ENCODE measurements at places on chromosomes 3 and 15.
A peak's percentile ranks its signal among the peaks of the same experiment; 100 is the strongest.

DNA sequence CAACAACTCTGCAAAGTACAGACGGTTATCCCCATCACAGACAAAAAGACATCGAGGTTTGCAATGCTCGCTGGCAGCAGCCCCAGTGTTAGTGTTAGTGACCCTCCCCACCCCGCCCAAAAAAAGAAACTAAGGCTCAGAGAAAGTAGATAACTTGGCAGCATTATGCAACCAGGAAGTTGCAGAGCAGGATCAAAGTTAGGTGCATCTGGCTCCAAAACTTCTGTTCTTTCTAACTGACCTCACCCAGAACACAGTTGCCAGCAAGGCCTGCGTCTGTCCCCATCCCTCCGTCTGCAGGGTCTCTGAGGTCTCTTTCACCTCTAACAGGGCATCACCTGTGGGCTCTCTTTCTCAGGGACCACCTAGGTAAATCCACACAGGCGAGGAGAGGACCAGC, 51.5 kb downstream of the BDH1 start:
- no peak for DNase-seq

- DNase-seq = no peak
These were observed 6.6 kb downstream of the ACKR2 start for GRCh38 chr3:42815826-42816225.

- no peak for DNase-seq
These were observed 25.1 kb upstream of the MTMR10 start for GRCh38 chr15:31016446-31016915.

DNA sequence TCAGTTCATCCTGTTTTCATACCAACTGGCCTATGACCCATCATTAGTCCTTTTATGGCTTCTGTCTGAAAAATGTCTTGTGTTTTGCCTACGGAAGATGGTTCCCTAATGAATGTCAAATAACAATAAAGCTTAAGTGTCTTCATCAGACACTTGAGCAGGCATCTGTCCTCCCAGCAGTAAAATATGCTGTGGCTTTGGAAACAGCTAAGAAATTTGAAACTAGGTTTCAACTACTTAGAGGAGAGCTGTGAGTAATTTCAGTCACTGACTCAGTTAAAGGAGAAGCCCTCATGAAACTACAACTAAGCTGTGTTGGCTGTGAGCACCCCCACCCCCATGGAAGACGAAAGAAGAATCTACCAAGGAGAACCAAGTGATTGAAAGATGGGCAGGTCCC, 409.4 kb upstream of the PPP2R3A start:
- peak; percentile 28 for DNase-seq

DNA sequence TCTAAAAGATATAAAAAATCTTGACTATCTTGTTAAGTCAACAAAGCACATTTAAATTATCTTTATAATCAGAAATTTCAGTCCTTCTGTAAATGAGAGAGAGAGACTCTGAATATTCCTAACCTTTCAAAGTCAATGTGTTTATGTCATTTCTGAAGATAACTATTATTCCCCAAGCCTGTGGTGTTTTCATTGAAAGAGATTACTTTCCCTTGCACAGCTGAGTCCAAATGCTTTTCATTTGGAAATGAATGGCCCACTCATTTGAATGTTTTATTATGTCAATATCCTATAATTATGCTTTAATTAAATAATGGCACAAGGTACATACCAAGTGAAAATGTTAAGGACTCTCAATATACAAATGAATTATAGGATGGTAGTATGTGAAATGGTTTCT, 680.0 kb upstream of the DPPA4 start:
- no peak for DNase-seq

GRCh38 chr3:46992231-46992630, 12.8 kb downstream of the NBEAL2 start:
- DNase-seq = no peak

- DNase-seq = no peak
These were observed 27.5 kb downstream of the AVEN start for GRCh38 chr15:34011481-34011880.

DNA sequence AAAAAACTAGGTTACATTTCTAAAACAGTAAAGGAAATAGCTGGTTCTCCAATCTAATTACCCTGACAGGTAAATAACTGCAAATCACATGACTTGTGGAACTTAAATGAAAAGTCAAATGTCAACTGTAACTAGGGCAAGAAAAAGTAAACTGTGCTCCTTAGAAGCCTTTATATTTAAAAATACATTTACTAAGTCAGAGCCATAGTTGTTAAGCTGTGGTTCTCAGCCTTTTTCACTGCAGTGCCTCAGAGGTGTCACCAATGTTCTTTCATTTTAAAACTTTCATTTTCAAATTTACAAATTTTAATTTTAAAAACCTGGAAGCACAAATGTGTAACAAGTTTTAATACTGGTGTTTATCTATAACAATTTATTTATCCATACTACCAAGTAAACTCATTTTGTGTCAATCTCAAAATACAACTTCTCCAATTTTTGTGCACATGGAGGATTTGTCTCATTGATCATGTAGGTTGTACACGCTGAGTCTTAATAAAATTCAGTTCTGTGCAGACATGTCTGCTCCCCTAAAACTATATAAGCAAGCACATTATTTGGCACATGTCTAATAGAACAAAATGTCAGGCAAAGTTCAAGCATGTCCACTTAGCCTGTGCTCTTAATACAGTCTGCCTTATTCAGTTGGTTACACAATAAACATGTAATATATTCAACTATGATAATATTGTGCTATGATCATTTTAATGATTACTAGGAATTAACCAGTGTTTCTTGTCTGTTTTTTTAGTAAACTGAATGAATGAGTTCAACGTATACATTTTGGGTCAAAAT, 70.4 kb downstream of the DLG1 start:
- DNase-seq = no peak

DNA sequence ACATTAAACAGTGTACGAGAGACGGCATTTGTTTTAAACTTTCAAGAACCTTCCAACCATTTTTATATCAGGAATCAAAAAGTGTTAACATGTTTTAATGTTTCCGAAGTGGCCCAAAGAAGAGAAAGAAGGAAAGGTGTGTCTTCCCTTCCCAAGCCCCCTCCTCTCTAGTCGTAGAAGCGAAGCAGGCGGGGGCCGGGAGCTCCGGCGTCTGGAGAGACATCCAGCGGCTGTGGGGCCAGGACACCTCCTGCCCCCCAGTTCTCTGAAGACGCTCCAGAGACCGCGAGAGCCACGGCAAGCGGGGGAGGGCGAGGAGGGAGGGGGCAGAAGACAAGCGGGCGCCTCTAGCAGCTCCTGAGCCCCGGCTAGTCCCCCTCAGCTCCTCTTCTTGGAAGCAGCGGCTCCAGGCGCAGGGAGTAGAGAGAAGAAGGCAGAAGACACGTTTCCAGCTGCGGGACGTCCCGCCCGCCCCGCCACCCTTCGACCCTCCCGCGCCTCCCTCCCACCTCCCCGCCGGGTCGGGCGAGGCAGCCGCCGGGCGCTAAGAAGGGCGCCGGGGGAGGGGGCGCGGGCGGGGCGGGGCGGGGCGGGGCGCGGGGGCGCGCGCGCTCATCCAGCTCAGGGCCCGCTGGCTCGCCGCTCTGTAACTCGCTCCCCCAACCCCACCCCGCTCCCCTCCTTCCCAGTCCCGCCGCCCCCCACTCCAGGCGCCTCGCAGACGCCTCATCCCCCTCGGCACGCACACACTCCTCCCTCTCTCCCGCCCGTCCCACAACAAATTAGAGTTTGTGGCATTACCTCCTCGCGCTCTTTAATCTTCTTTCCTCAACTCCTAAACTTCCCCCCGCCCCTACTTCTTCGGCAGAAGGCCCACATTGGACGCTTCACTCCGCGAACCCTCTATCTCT, at the start of gene ZBTB20:
Gene ZBTB20 (minus strand): TSS at position 871 of the 911 bp plus-strand sequence.
- peak; percentile 84 for DNase-seq

DNA sequence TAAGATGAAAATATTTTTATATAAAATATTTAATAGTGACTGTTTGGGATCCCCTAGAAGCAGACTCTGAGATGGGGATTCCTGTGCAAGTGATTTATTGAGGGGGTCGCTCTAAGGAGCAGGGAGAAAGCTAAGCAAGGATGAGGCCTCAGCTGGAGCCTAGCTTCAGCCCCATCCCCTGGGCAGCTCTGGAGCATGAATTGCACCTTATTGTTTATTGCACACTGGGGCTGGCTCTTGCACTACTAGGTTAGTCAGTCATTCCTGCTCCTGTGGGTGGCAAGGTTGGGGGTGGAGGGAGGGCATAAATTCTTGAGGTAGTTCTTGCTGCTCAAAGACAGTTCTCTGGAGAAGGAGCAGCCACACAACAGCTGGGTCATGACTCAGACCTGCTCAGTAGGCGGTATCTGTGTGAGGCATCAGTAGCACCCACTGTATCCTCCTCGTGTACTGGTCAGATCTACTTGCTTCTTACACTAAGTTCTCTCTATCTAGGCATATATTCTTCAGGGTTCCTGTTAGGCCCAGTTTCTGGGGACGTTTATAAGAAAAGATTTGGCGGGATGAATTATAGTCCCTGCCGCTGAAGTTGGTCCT, 27.2 kb upstream of the TNFSF10 start:
- DNase-seq = no peak

DNA sequence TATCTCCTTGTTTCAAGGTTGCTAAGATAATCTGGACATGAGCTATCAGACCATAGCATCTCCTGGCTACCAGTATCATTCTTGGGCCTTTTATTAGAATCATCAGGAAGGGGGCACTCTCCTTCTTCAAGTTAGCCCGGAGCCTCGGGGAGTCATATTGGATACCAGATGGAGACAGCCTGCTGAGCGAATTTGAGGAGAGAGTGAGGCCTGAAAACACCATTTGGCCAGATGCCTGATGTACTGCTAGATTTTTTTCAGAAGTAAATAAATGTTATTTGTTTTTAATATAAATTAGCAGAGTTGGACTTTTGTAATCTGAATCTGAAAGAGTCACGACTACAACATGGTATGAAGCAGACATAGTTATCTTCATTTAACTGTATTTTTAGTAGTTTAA, 848.6 kb downstream of the IGSF11 start:
- no peak for DNase-seq

DNA sequence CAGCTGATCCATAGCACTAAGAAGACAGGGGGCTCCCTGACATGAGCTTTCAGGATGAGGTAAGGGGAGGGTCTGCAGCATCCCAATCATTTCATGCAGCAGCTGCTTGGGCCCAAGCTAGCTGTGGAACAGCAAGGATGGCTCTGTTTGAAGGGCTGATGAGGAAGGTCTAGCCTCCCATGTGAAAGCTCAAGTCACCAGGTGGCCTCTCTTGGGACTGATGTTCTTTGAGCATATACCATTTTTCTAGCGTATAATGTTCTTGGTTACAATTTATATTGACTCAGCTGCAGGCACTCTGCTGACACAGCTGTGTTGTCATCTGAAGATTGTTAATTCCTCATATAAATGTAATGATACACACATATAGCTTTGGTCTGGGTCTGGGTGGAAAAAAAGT, 87.0 kb downstream of the CD200R1L start:
- DNase-seq = no peak

DNA sequence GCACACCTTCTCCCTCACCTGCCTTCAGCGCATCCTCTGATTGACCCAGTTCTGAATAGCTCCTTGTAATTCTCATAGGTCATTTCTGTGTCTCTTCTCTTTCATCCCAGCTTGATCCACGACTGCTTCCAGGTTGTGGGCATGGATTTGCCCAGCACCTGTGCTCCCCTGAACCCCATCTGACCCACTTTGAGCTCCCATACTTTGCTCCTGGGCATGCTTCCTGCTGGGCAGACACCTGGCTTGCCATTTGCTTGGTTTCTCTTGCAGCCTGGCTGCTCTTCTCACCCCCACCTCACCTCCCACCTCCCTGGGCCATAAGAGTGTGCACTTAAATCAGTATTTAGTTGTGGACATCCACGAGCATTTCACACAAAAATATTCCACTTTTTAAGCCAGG, 635.5 kb downstream of the TBL1XR1 start:
- no peak for DNase-seq

DNA sequence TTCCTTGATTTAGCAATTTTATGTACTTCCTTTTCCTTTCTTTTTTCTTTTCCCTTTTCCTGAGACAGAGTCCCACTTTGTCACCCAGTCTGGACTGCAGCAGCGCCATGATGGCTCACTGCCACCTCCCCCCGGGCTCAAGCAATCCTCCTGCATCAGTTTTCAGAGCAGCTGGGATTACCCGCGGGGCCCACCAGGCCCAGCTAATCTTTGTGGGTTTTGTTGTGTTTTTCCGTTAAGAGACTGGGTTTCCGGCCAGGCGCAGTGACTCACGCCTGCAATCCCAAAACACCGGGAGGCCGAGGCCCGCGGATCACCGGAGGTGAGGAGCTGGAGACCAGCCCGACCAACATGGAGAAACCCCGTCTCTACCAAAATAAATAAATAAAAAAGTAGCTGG, 17.7 kb downstream of the GOLGA8S start:
- no peak for DNase-seq

- no peak for DNase-seq
These were observed 125.2 kb downstream of the CFAP20DC start for GRCh38 chr3:58924578-58924977.

- no peak for DNase-seq
These were observed 37.4 kb upstream of the P2RY12 start for GRCh38 chr3:151421938-151422337.

- DNase-seq = no peak
These were observed 156.6 kb upstream of the RGMA start for GRCh38 chr15:93245661-93246042.

DNA sequence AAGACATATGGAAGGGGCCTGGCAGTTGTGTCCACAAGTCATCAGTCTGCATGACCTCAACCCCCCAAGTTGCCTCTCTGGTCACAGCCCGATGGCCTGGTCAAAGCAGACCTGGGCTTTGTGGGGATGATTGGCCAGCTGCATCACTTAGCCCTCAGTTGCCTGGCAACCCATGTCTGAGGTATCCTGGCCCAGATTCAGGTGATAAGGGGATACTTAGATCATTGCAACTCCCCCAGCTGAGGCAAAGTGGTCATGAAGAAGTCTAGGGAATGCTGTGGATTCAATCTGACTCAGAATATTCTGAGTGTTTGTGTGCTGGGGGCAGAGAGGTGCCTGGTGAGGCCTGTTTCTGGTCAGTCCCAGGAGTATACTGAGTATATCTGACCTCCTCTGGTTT, 5.0 kb downstream of the GPR156 start:
- DNase-seq = no peak

DNA sequence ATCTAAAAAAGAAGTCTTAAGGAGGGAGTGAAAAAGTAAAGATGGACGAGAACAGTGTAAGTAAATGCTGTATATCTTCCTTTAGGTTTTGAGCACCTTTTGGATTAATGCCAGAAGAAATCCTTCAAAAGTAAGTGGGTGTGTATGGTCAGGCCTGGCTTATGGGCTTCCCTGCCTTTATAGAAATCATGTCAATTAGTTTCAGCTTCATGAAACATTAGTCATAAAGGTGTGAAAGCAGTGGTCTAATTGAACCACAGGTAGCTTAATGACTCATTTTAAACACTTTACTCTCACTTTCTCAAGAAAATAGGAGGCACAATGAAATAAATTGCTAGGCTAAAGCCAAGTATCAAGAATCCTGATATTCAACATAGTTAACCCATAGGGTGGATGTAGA, 467.4 kb upstream of the DPPA4 start:
- no peak for DNase-seq

DNA sequence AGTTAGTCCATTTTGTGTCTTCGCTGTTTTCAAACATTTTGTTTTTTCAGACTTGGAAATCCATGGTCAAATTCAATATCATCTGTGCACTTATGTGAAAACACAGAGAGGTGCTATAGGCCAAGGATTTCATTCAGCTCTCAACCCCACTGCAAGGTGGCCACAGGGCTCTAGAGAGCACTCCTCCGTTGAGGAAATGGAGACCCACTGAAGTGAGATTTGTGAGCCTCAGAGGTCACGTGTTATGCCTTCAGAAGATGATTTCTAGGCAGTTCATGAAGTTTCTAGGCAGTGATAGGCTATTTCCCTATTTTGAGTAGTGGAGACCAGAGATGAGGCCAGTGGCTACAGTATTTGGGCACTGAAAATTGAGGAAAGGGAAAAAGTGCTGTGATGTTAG, 88.2 kb downstream of the UNC13C start:
- no peak for DNase-seq

- DNase-seq = no peak
These were observed 101.3 kb downstream of the DPH6 start for GRCh38 chr15:35444557-35445204.

Measured in right kidney (tissue), 9 donors.